ENCODE measurements at places on chromosomes 3 and 15.

GRCh38 chr15:44728576-44729407 lies 7.5 kb upstream of the TRIM69 start:
- peak; percentile 98 for DNase-seq

- no peak for DNase-seq
These were observed 908 bp upstream of the RARB start for GRCh38 chr3:25427155-25427554.

- no peak for DNase-seq
These were observed 352.0 kb downstream of the SOX2 start for GRCh38 chr3:182063742-182064141.

DNA sequence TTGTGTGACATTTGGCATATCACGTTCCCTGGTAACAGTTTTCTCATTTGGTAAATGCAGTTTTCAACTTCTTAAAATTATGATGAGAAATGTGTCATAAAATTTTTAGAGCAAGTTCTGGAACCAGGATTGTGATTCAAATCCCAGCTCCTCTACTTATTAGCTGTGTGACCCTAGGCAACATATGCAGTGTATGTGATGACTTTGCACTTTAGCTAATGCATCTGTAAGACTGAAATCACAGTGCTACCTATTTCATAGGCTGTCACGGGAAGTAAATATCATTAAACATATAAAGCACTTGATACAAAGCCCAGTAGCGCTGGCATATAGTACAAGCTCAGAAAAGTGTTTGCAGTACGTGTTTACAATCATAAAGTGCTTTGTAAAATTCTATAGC lies 419.4 kb downstream of the GRM7 start:
- no peak for DNase-seq

DNA sequence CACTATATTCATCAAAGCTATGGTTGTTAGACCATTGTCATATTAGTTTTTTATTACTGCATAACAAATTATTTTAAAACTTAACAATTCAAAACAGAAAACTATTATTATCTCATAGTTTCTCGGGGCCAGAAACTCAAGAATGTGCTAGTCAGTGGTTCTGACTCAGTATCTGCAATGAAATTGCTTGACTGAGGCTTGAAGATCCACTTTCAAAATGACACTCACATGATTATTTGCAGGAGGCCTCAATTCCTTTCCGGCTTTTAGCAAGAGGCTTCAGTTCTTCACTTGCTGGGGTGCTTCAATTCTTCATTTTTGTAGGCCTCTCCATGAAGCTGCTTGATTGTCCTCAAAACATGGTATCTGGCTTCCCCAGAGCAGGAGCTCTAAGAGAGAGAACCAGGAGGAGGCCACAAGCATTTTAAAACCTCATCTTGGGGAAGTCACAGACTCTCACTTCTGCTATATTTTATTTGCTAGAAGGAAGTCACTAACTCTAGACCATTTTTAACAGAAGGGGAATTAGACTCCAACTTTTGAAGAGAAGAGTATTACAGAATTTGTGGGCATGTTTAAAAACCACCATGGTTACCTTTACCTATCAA lies 383.7 kb downstream of the MFSD1 start:
- DNase-seq, result no peak

DNA sequence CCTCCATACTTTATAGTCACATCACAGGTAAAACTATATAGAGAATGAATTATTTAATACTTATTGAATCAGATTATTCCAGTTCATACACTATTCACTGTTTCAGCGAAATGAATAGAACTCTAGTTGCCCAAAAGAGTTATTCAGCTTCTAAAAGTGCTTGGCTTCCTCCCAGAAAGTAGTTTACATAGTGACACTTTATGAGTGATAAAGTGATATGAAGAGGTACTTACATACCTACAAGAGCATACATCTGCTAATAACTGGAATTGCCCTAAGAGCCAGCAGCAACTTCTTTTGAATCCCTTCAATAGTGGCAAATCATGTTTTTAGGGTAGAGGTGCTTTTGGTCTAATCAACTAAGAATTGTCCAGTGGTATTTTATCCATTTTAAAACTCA lies 635.1 kb upstream of the AGTR1 start:
- DNase-seq, result no peak

- peak; percentile 80 for DNase-seq
These were observed at the start of gene MELTF for GRCh38 chr3:197029511-197030167. TSS of gene MELTF (minus strand) at chr3:197029817. CDS start at chr3:197029702, 115 bp downstream.

- DNase-seq, result no peak
These were observed 58.9 kb downstream of the CMTM8 start for GRCh38 chr3:32297366-32297765.

DNA sequence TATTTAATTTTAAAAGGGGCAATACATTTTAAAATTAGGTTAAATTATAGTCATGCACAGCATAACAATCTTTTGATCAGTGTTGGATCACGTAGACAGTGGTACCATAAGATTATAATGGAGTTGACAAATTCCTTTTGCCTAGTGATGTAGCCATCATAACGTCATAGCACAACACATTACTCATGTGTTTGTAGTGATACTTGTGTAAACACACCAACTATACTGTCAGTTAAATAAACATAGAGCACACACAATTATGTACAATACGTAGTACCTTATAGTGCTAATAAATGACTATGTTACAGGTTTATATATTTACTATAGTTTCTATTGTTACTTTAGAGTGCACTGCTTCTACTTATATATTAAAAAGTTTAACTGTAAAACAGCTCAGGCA lies 31.2 kb downstream of the FOXB1 start:
- no peak for DNase-seq

- DNase-seq, result no peak
These were observed 20.6 kb upstream of the UBE2E1 start for GRCh38 chr3:23785097-23785645.

DNA sequence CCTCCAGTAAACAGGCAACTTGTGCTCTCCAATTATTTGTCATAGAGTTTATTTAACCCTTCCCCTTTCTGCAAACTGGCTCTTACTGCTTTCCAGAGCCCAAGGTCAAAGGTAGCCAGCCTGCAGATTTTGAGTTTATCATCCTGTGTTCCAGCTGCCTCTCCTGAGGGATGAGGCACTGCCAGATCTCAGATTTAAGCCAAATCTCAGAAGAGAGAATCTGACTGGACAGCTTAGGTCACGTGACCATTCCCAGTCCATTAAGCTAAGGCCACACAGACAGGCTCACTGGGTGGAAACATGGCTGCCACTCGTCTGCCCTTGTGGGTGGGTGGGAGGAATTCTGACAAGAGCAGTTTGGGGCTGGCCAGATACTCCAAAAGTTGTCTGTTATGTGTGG lies 8.6 kb upstream of the SIAH2 start:
- DNase-seq, result peak; percentile 14

DNA sequence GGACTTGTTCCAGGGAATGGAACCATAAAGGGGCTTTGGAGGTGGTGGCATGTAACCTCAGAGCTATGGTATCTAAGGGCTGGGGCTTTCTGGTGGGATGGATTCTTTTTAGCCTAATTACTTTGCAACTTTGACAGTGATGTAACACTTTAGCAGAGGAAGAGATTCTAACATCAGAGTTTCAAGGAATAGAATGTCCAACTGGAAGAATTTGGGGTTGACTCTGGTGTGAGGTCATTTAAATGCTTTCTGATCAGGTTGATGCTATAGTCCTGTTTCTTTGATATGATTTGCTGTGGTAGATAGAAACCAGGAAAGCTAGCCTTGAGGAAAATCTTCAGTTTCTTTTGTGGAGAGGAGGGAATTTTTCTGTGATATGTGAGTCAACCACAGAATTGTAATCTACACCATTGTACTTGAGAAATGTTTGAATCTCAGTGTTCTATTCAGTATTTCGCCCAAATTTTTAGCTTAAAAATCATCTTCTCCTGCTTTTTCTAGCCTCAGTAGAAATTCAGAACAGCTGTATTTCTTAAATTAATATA lies 40.0 kb downstream of the ATP2C1 start:
- DNase-seq, result no peak

- DNase-seq, result peak; percentile 30
These were observed 52.2 kb upstream of the STXBP5L start for GRCh38 chr3:120855665-120856437.

GRCh38 chr3:139836698-139837464 lies 98.1 kb upstream of the CLSTN2 start:
- DNase-seq, result no peak

- DNase-seq, result no peak
These were observed 231.0 kb downstream of the ITPR1 start for GRCh38 chr3:4724051-4724629.

GRCh38 chr3:5616873-5617272 lies 429.4 kb downstream of the EDEM1 start:
- DNase-seq, result no peak

DNA sequence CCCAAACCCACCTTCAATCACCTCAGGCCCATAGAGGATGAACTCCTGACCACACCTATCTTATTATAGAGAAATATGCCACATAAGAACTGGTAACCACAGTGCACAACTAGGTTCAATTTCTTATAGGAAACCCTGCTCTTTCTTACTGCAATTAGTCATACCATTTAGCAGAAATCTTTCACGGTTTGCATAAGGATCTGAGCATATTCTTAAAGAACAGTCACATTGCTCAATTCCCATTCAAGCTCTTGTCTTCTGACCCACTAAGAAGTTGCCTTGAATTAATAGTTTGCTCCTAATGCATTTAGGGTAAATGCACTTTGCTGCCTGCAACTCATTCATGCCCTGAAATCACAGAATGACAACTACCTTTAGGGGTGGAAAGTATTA lies 9.2 kb downstream of the ERC2 start:
- DNase-seq, result no peak

DNA sequence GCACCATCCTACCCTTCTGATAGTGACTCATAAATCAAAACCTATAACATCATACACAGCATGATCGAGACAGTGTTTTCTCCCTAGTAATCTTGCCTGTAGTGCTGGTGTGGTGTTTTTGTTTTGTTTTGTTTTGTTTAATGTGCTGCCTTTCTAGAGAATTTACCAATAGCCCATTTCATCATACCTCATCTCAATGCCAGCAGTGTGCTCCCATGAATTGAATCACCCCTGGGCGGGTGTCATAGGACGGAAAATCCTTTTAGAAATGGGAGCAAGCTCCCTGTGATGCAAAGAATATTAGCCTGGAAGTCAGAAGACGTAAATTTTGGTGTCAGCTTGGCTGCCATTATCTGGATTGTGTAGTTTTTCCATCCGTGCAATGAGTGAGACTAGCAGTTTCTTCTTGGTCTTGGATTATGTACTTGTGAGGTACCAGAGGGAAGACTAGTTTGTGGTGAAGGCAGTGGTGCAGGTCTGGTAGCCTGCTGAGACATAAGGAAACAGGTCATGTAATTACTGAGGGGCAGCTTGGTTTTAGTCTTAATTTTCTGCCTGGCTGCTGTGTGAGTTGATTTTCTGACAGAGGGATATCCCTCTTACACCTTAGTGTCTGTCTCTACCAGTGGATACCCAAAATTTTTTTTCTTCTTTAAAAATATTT lies 29.9 kb downstream of the IGSF10 start:
- DNase-seq, result no peak

- no peak for DNase-seq
These were observed 93.6 kb upstream of the NMNAT3 start for GRCh38 chr3:139771331-139771730.

- no peak for DNase-seq
These were observed 6.7 kb downstream of the LYZL4 start for GRCh38 chr3:42403737-42404136.

- no peak for DNase-seq
These were observed 343.0 kb upstream of the TGFBR2 start for GRCh38 chr3:30263238-30263924.
